ENCODE measurements at places on chromosomes 11 and 22. TPM values are rescaled to one million over a fixed set of nuclear protein-coding genes. Genes with fewer than 3 reads are reported as not detected.

Gene TBX10
- not detected for total RNA-seq

Gene KDM4D
- 1.9 TPM for total RNA-seq

Gene TEX54
- not detected for total RNA-seq

Gene INPP5J
- 0.12 TPM for total RNA-seq

Gene EHF
- total RNA-seq: not detected

Gene TSSK2
- total RNA-seq: not detected

Gene OR8A1
- total RNA-seq: not detected

Gene SLC35E4
- total RNA-seq: 1.1 TPM

All from SJCRH30 (cell line).